ENCODE measurements at places on chromosomes 7 and 10.

- DNase-seq, result no peak
Measured at GRCh38 chr10:17873946-17874345, 64.8 kb downstream of the MRC1 start.

- no peak for DNase-seq
Measured at GRCh38 chr7:43444711-43445578, 138.0 kb upstream of the STK17A start.

DNA sequence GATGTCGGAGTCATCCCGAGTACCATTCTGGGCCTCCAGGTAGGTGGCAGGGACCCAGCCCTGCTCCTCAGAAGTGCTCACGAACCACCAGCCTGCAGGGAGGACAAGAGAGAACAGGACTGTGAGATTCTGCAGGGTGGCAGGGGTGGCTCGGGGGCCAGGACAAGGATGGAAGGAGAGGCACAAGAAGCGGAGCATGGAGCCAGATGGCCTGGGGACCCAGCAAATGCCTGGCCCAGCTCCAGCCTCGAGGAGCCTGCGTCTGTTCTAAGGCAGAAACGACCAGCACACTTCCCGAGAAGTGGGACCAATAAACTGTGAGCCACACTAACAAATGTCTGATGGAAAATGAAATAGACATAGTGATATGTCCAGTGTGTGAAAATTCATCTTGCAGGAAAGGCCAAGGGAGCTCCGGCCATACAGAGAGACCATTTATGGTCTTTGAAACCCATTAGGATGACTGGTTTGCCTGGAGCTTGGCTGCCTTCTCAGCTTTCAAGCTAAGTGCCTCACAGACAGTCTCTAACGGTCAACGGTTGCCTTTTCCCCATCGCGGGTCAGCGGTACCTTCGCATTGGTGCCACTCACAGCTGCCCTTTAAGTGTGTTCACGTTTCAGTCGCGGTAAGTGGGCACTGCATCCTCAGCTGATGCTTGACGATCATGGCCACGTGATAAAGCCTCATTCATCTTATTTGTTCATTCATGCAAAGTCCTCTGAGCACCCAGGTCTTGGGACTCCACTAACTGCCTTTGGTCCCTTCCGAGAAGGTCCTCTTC, 133.8 kb downstream of the NEURL1 start:
- DNase-seq, result no peak

GRCh38 chr10:51617576-51618235, 81.7 kb downstream of the CSTF2T start:
- DNase-seq, result no peak

- DNase-seq, result no peak
Measured at GRCh38 chr10:49394933-49395740, 752 bp downstream of the DRGX start.

GRCh38 chr7:66105263-66105748, 9.3 kb upstream of the CRCP start:
- DNase-seq, result no peak

DNA sequence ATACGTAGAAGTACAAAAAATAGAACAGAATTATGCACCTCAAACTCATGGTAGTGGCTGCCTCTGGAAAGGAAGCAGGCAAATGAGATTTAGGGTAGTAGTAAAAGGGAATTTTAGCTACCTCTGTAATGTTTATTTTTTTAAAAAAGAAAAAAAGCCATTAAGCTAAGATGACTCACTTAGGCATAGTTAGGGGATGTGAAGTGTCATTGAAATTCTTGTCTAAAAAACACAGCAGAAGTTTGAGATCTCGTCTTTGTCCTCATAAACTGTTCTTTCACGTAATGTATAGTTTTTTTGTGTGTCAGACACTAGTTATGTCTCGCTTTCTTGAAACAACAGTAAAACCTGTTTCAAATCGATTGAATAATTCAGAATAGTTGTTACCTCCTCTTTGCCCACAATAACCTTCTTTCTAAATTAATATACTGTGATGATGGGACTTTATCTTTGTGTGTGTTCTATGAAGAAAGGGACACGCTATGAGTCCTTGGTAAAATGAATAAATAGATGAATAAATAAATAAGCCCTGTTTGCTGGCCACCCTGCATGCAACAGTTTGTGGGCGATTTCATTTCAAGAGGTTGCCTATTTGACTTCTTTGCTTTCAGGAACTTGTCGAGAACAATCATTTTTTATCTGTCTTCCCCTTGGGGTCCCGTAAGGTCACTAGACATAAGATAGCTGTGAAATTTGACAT, 14.5 kb upstream of the FBXW4 start:
- no peak for DNase-seq

GRCh38 chr7:114819616-114820362, 102.1 kb upstream of the MDFIC start:
- DNase-seq, result no peak

DNA sequence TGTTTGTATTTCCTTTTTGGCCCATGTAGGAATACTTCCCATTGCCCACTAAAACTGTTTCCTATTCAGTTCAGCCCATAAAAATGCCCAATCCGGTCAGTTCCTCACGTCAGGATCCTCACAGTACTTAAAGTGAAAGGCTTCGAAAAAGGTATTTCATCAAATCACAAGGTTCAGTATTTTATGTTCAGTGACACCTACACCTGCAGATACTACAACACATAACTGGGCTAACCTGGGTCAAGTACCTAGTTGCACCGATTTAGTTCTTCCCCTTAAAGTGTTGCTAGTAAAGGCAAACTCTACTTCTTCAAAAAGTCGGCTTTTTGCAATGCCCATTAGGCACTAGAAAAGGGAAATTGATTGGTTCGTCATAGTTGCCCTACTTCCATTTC, 1.1 kb downstream of the SNX13 start:
- no peak for DNase-seq

GRCh38 chr10:89144836-89145235, 62.3 kb downstream of the CH25H start:
- no peak for DNase-seq

GRCh38 chr7:20742913-20743312, 43.8 kb downstream of the SP8 start:
- no peak for DNase-seq

DNA sequence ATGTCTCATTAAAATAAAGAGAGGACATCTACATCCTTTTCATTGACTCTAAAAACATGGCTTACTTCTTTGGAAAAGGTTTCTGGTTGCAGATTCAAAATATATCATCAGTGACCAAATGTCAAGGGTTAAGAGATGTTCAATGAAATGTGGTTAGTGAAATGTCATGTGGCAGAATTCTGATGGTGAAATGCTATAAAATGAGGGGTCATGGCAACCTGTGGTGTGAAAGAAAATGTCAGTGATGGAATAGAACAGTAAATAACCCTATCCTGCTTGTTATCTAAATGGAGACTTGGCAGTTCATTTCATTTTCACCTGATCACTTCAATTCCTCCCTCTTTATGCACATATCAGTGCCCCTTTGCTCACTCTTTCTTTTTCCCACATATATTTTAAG, 79.4 kb downstream of the TFPI2 start:
- no peak for DNase-seq

- no peak for DNase-seq
Measured at GRCh38 chr7:99369767-99370391, 4.7 kb upstream of the ARPC1B start.

DNA sequence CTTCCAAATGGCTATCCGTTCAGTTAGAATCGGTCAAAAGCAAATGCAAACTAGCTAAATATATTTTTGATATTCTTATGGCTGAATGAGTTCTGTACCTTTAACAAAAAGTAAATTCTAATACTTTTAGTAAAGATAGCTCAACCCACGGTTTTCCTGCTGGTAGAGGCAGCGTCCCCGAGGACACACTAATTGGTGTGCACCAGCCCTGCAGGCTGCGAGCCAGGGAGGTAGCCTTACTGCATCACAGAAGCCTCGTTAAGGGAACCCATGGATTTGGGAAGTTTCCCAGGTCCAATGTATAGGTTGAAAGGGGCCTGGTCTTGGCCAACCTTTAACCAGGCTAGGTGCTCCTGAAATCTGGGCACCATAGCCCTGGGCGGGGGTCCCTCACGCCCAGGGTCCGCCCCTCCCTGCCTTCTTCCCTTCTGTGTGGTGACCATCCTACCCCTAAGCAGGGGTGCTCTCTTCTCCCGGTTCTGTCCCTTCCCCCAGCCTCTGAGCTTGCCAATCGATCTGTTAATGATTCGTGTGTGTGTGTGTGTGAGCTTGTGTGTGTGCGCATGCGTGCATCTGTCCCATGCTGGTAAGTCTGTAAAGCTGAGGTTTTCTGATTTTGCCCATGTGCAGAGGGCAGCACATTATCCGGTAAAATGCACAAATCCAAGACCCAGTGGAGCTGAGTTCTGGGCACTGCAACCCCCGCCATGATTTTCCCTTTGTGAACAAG, 191.7 kb downstream of the TCERG1L start:
- no peak for DNase-seq

GRCh38 chr10:47054974-47055373, 143.7 kb downstream of the PTPN20 start:
- DNase-seq, result no peak

DNA sequence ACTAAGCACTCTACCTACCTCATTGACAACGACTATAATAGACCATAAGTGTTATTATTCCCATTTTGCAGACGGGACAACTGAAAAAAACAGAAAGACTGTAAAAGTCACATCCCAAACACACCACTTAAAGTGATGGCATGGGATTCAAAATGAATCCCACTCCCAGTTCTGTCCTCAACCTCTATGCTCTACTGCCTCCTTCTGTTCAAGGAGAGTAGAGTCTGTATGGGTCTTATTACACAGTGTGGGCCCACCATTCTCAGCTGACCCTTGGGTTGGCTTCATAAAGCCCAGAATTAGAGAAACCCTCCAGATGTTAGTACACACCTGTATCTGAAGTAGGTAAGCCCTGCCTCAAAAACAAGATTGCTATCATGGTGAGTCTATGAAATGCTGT, 102.2 kb downstream of the GRM8 start:
- no peak for DNase-seq

DNA sequence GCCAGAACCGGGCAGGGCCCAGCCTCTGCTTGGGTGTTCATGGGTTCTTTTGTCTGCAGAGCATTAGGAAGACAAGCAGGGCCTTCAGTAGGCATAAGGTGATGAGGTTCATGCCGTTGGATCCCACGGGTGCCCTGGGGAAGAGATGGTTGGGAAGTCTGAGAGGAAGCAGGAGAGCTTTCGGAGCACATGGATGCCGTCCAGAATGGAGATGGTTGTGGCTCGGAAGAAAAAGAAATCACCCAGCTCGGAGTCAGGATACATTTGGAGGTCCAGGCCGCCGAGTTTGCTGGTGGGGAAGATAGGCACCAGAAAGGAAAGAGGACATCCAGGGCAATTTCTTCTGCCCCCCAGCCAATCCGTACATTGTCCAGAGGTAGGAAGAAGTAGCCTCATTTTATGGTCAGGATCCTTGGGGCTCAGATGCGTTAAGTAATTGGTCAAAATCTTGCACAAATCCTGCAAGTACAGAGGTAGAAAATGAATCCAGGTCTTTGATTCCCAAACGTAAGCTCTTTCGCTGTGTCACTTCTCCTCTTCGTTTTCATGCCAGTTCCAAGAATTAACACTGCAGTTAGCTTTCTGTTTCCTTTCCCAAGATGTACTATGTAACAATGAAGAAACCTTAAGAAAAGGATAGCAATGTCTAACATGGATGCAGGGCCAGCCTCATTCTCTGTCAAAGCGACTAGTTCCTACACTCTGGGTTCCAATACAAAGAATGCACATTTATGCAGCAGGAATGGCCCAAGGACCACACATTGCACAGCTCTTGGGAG, 147.8 kb upstream of the KLF6 start:
- no peak for DNase-seq

DNA sequence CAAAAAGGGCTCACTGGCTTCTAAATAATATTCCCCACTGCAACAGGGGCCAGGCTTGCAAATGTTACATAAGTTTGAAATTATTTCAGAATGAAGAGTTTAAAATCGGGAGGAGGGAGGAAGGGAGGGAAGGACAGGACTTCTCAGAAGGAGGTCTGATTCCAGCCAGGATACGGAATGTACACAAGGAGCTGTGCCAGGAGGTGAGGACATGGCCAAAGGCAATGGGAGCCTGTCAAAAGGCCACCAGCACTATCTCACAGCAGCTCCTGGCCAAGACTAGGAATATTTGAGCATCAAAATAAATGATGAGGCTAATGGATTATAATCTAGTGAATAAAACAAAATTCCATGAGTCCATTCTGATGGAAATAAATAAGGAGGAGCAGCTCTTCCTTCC, 18.6 kb upstream of the DRGX start:
- DNase-seq, result no peak

GRCh38 chr10:36094096-36094495, 452.0 kb upstream of the FZD8 start:
- no peak for DNase-seq
